ENCODE measurements at places on chromosomes 2 and 18. TPM values are rescaled to one million over a fixed set of nuclear protein-coding genes. Genes with fewer than 3 reads are reported as not detected.

Gene SP5
- not detected for total RNA-seq

Gene RNU2-63P
- not detected for total RNA-seq

GRCh38 chr2:111661286-111661940 lies 222.6 kb downstream of the ANAPC1 start:
- DNase-seq: no peak

DNA sequence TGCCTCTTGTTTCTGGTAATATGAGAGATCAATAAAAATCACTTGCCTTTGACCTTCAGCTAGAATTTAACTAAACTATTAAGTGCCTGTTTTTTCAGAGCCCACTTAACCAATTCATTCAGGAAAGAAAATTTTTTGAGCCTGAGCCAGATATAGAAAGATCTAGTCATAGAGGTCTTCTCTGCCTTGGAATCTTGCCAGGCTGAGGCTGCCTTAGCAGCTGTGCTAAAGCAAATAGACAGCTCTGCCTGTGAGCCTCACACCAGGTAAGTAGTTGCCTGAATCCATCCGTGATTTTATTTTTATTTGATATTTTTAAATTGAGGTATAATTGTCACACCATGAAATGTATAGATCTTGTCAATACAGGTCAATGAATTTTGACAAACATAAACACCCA lies 27.4 kb downstream of the EVX2 start:
- no peak for DNase-seq

DNA sequence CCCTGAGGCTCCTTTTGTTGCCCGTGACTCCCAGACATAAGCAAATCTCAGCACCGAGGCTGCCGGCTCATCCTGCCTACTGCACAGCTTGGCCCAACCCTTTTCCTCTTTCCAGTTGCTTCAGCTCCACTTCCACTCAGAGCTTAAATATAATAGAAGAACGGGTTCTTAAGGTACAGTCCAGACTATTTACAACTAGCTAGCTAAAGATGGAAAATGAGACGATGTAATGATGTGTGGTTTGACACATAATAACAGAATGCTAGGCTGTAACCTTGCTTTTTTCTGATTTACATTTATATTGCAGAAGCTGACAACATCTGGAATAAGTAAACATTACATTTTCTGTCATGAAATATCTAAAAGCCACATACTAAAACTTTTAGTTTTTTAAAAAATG lies 26.9 kb upstream of the ATP9B start:
- DNase-seq: no peak

DNA sequence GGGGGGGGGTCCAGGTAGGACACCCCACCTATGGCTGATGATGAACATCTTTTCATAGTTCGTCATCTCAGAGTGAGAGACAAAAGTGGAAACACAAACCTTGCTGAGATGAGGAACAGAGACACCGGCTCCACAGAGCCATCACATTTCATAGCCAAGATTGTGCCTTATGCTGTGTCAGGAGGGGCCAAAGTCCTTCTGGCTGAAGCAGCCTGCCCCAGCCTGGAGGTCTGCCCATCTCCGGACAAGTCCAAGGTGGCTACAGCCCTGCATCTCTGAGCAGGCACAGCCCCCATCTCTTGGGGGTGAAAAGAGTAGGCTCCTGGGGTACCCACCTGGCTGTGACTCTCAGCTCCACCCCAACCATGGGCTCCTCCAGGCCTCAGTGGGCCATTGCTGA lies 70.3 kb downstream of the ZBTB7C start:
- no peak for DNase-seq

- no peak for DNase-seq
Observed at GRCh38 chr2:240155745-240156390, 15.4 kb upstream of the OTOS start.
